Activated T-helper 2 cell treated with anti-CD3 and anti-CD28 coated beads, Interferon-gamma antibody, Interleukin-2, Interleukin-4, amounts not matched to agents 10 μg/mL and 5 μg/mL and 100 μg/mL, durations not matched to agents 14 hours and 24 hours and 36 hours (primary cell): ENCODE measurements at places on chromosomes 7 and 10.
A peak's percentile ranks its signal among the peaks of the same experiment; 100 is the strongest.

- H3K27ac ChIP-seq, result no peak overlapping the region
- peaks cover 25% of the 10 kb centered on the region for H3K27me3 ChIP-seq
- no peaks in the 10 kb centered on the region for H3K4me1 ChIP-seq
- DNase-seq, result no peak
- no peak overlapping the region for H3K4me3 ChIP-seq
- no peaks in the 10 kb centered on the region for H3K36me3 ChIP-seq
Measured at GRCh38 chr7:158997110-158997453, 140.7 kb downstream of the DYNC2I1 start.

DNA sequence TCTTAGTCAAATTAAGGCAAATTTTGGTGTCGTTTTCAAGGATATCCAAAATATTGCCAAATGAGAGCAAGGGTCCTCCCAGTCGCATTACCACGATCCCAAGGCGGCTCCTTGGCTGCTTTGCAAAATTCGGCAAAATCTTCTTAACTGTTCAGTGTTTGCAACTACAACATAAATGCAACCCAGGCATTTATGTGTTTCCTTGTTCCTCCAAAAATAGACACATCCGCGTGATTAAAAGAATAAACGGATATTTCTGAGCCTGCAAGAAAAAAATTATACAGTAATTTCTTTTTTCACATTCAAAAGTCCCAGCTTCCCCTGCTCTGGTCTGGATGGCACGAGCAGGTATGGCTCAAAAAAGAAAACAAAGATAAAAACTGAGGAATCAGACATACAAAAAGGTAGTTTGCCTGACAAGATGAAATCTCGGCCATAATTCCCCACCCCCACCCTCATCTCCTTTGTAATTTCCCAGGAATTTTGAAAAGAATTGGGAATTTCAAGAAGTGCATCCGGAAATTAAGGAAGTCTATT is 6.0 kb downstream of the SKIDA1 start:
- peaks cover 39% of the 10 kb centered on the region for H3K4me1 ChIP-seq
- DNase-seq, result no peak
- peak overlapping the region; percentile 65 for H3K4me3 ChIP-seq
- H3K27me3 ChIP-seq, result peaks cover 54% of the 10 kb centered on the region

- no peak overlapping the region for H3K4me3 ChIP-seq
- H3K4me1 ChIP-seq, result peaks cover 7% of the 10 kb centered on the region
- no peaks in the 10 kb centered on the region for H3K27me3 ChIP-seq
- no peak overlapping the region for H3K27ac ChIP-seq
Measured at GRCh38 chr10:75070961-75071428, 40.5 kb upstream of the SAMD8 start.

DNA sequence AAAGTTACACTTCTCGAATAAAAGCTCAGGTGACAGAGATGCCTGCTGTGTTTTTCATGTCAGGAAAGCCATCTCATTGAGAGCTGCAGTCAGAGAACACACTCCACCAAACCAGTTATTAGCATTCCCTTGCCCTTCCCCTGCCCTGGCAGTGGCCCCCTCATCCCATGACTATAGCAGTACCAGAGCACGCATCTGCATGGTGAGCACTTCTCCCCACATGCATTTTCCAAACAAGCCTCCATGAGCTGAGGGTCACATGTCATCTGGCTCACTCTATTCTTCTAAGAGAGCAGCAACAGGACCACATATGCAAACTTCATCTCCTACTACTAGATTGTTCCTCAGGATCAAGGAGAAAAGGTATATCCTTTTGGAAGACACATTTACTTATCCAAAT is 42.4 kb upstream of the FGL2 start:
- no peak for DNase-seq
- no peaks in the 10 kb centered on the region for H3K27me3 ChIP-seq
- peaks cover 28% of the 10 kb centered on the region for H3K4me1 ChIP-seq
- H3K27ac ChIP-seq, result no peak overlapping the region
- no peak overlapping the region for H3K4me3 ChIP-seq

DNA sequence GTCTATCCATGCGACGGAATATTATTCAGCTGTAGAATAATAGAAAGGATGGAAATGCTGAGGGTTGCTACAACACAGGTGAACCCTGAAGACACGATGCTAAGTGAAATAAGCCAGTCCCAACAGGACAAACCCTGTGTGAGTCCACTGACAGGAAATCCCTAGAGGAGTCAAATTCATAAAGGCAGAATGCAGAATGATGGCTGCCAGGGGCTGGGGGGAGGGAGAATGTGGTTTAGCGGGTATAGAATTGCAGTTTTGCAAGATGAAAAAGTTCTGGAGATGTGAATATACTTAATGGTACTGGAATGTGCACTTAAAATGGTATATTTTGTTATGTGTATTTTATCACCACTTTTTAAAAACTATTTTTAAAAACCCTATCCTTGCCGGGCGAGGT is 36.9 kb upstream of the DOCK1 start:
- no peak overlapping the region for H3K4me3 ChIP-seq
- H3K27me3 ChIP-seq, result no peaks in the 10 kb centered on the region
- H3K36me3 ChIP-seq, result no peaks in the 10 kb centered on the region
- no peak overlapping the region for H3K27ac ChIP-seq
- no peak for DNase-seq
- H3K4me1 ChIP-seq, result no peaks in the 10 kb centered on the region

DNA sequence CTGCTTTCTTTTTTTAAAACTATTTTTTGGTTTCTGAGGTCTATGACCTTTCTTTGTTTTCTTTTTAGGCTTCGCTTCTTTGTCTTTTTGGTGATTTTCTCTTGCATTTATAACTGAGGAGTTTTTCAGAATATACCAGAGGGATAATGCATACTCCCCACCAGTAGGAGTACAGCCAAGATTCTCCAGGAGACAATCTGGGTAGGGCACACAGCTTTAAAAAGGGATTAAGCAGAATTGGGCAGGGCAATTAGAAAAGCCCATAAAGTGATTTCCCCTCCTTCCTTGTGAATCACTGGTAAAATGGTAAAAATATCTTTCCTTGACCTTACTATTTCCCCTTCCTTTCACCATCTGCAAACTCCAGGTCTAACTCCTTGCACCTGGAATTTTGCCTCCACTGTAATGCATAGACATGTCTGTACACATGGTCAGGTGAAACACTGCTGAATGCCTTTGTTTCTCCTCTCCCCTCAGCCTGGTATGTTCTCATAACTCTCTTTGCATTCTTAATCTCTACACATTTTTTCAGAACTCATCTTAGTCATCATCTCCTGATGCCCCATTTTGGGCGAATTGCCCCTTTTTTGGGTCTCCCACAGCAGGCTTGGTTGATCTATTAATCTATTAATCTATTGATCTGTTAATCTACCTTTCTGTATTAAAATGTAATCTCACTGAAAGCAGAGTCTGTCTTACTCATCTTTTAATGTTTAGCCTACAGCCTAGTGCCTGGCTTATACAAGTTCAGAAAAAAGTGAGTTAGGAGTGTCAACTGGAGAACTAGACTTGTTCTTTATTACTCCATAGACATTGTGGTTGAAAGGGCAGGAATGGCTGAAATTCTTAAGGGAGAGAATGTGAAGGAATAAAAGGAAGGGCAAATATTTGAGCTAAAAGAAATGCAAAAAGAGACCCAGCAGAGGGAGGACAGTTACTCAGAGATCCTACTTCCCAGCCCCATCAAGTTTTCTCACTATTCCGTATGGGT is 64.6 kb downstream of the MDFIC start:
- no peak for DNase-seq
- peaks cover 13% of the 10 kb centered on the region for H3K4me1 ChIP-seq
- H3K27ac ChIP-seq, result no peak overlapping the region
- peaks cover 54% of the 10 kb centered on the region for H3K36me3 ChIP-seq
- H3K4me3 ChIP-seq, result no peak overlapping the region

- no peak overlapping the region for H3K27ac ChIP-seq
- H3K4me3 ChIP-seq, result no peak overlapping the region
- DNase-seq, result no peak
- H3K36me3 ChIP-seq, result no peaks in the 10 kb centered on the region
- no peaks in the 10 kb centered on the region for H3K4me1 ChIP-seq
Measured at GRCh38 chr10:130885021-130885655, 426.4 kb downstream of the TCERG1L start.

DNA sequence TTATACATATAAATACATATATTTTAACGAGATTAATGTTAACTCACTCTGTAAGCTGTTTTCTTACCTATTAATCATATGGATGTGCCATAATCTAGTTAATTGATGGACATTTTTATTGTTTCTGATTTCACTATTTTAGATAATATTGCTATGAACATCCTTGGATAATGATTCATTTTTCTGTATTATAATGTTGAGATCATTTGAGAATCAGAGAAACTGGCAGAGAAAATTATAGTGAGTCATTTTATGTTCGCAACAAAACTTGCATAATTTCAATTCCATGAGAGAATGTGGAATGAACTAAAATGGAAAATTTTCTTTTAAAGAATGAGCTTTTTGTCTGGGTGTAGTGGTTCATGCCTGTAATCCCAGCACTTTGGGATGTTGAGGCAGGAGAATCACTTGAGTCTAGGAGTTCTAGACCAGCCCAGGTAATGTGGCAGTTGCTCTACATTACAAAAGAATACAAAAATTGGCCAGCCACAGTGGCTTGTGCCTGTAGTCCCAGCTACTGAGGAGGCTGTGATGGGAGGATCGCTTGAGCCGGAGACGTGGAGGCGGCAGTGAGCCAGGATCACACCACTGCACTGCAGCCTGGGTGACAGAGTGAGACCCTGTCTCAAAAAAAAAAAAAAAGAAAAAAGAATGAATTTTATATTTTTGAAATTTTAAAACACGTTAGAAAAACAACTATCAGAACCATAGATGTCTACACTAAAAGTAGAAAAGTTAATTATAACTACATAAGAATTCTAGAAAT is 40.5 kb downstream of the PAPSS2 start:
- H3K36me3 ChIP-seq, result no peaks in the 10 kb centered on the region
- H3K4me1 ChIP-seq, result peaks cover 1% of the 10 kb centered on the region
- H3K27ac ChIP-seq, result no peak overlapping the region
- no peak overlapping the region for H3K4me3 ChIP-seq
- DNase-seq, result no peak

- no peaks in the 10 kb centered on the region for H3K4me1 ChIP-seq
- no peak for DNase-seq
- H3K4me3 ChIP-seq, result no peak overlapping the region
- no peak overlapping the region for H3K27ac ChIP-seq
- H3K36me3 ChIP-seq, result no peaks in the 10 kb centered on the region
Measured at GRCh38 chr7:7512861-7513597, 22.6 kb downstream of the COL28A1 start.

GRCh38 chr7:135597926-135598305 is 40.2 kb downstream of the NUP205 start:
- H3K27ac ChIP-seq, result no peak overlapping the region
- no peak overlapping the region for H3K4me3 ChIP-seq
- H3K27me3 ChIP-seq, result no peaks in the 10 kb centered on the region
- peaks cover 72% of the 10 kb centered on the region for H3K36me3 ChIP-seq

DNA sequence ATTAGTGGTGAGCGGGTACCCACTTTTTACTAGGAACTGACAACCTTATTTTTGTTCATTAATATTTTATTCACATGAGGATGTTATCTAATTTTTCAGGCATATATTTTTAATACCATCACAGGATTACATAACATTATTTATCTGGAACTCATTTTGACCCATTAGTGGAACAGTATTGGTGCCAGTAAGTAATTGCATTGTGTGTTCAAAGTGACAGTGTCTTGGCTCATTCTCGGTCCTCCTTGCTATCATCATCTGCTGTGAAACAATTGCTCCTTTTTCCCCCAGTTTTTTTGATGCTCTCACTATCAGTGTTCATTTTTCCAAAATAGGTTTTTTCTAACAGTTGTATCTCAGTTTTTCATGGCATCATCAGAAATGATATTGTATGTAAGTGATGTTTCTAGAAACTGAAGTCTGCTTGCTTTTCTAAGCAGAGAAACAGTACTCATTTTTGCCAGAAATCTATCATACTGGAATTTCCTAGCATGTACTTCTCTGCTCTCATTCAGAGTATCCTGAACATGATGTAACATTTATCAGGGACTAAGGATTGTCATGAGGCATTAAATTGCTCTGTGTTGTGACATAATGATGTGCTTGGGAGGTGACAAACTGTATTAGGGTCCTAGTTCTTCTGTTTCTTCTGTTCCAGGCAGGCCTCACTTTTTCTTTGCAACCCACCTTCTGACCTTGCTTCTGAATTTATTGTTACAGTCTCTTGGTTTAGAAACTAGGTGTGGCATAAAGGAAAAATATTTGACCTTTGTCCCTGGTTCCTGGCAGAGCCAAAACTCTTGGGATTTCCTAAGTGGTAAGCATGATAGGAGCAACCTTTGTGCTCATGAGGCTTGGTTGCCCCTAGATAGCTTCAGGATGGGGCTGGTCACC is 4.2 kb downstream of the NUB1 start:
- peaks cover 35% of the 10 kb centered on the region for H3K4me1 ChIP-seq
- no peak for DNase-seq
- peak overlapping the region; percentile 29 for H3K27ac ChIP-seq
- H3K36me3 ChIP-seq, result peaks cover 37% of the 10 kb centered on the region

DNA sequence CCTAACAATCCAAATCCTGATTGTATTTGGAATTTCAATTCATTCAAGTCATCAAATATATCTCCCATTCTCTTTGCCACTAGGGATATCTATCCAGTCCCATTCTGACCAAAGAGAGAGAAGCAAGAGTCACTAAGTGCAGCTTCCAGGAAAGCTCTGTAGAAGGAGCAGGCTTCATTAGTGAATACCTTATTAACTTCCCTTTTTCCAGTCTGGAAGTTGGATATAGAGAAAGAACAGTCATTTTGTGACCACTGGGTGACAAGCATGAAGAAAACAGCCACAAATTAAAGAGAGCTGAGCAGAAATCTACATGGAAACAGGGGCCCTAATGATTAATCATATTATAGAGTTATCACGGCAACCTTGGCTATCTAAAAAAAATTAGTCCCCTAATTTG is 190.7 kb upstream of the ADO start:
- peaks cover 5% of the 10 kb centered on the region for H3K27me3 ChIP-seq
- H3K4me1 ChIP-seq, result peaks cover 72% of the 10 kb centered on the region

- H3K27me3 ChIP-seq, result no peaks in the 10 kb centered on the region
- peaks cover 2% of the 10 kb centered on the region for H3K4me1 ChIP-seq
- H3K36me3 ChIP-seq, result peaks cover 66% of the 10 kb centered on the region
- DNase-seq, result no peak
- no peak overlapping the region for H3K4me3 ChIP-seq
Measured at GRCh38 chr10:18594574-18595156, 56.7 kb downstream of the NSUN6 start.

- no peak for DNase-seq
- H3K4me1 ChIP-seq, result peaks cover 7% of the 10 kb centered on the region
- H3K4me3 ChIP-seq, result no peak overlapping the region
- H3K27ac ChIP-seq, result no peak overlapping the region
Measured at GRCh38 chr7:30223896-30224295, 60.5 kb upstream of the ZNRF2 start.
